Tracheal epithelial cell (primary cell): ENCODE measurements at places on chromosomes 5 and 9. TPM values are rescaled to one million over a fixed set of nuclear protein-coding genes. Genes with fewer than 3 reads are reported as not detected.

Gene FAM200C
- total RNA-seq, result 2.6 and 3.1 TPM in 2 replicates

Gene SURF6
- total RNA-seq, result 11.9 and 16.1 TPM in 2 replicates

Gene GLRA1
- total RNA-seq, result not detected in 2 replicates

Gene PCDHGB6
- 0.48 and 0.64 TPM in 2 replicates for total RNA-seq

Gene PHYHD1
- total RNA-seq, result 1.1 and 13.3 TPM in 2 replicates

Gene CCDC187
- total RNA-seq, result under 0.01 TPM in 1 of 2 replicates, not detected in the other

Gene CSF1R
- total RNA-seq, result under 0.01 TPM in 1 of 2 replicates, not detected in the other

Gene FOXD4
- 0.24 and 0.43 TPM in 2 replicates for total RNA-seq

Gene GGTA1
- under 0.01 TPM in 1 of 2 replicates, not detected in the other for total RNA-seq

Gene CCDC127
- total RNA-seq, result 3.0 and 3.6 TPM in 2 replicates

Gene C1QTNF3
- 0.43 and 0.48 TPM in 2 replicates for total RNA-seq

Gene ANKRD20A1
- not detected in 2 replicates for total RNA-seq

Gene ZNF622
- 42.4 and 53.0 TPM in 2 replicates for total RNA-seq

Gene PCDHA7
- under 0.01 and 0.48 TPM in 2 replicates for total RNA-seq

Gene TMEFF1
- total RNA-seq, result 0.21 and 1.7 TPM in 2 replicates

Gene LRRC19
- not detected in 2 replicates for total RNA-seq

Gene DRD1
- not detected in 2 replicates for total RNA-seq

Gene PALM2AKAP2
- 1.5 and 8.2 TPM in 2 replicates for total RNA-seq

Gene ARID3C
- total RNA-seq, result 0.48 and 0.64 TPM in 2 replicates

Gene RHOBTB3
- total RNA-seq, result 24.3 and 31.1 TPM in 2 replicates

Gene SNX18
- total RNA-seq, result 47.5 and 49.9 TPM in 2 replicates

Gene LOX
- 1.1 and 13.5 TPM in 2 replicates for total RNA-seq

Gene HSPB3
- total RNA-seq, result not detected in 2 replicates

Gene SHLD3
- total RNA-seq, result 3.6 and 3.9 TPM in 2 replicates

Gene ARHGEF37
- total RNA-seq, result 20.5 and 24.5 TPM in 2 replicates

Gene TLE4
- 8.0 and 13.0 TPM in 2 replicates for total RNA-seq

Gene IFNA13
- not detected in 2 replicates for total RNA-seq

Gene GADD45G
- total RNA-seq, result 0.64 TPM in 1 of 2 replicates, not detected in the other

Gene C9orf50
- total RNA-seq, result not detected in 2 replicates

Gene PCDHB5
- 0.24 and 0.64 TPM in 2 replicates for total RNA-seq
